RWPE1 (cell line): ENCODE measurements at places on chromosomes 7 and 10.

- DNase-seq: no peak
Measured at GRCh38 chr7:37532636-37533035, 84.0 kb upstream of the ELMO1 start.

DNA sequence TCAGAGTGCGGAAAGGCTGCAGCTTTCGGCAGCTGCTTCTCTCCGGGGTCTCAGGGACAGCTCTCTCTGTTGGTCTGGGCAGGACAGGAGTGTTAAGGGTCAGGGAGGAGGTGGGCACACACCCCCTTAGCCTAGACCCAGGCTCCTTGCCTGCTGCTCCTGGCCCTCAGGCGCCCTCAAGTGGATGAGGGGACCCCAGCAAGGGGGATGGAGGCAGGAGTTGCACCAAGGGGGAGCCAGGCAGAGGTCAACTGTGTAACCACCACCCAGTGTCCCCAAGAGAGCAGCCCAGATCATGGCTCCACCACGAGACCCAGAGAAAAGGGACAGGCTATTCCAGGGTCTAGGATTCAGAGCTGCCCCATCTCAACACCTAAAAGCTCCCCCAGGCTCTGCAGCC is 26.9 kb downstream of the SPOCK2 start:
- DNase-seq: no peak

DNA sequence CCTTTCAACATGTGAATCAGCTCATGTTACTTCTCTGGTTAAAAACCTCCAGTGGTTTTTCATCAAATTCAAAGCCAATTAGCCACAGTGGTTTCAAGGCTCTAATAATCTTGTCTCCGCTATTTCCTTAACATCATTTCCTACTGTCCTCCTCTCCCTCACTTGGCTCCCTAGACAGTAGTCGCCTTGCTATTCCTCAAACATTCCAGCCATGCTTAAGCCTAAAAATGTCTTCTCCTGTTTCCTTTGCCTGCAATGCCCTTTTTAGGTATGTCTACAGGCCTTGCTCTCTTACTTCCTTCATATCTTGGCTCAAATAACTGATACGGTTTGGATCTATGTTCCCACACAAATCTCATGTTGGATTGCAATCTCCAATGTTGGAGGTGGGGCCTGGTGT is 779.4 kb upstream of the LRRN3 start:
- DNase-seq: no peak

- no peak for DNase-seq
Measured at GRCh38 chr7:2567679-2568278, 9.0 kb downstream of the IQCE start.

DNA sequence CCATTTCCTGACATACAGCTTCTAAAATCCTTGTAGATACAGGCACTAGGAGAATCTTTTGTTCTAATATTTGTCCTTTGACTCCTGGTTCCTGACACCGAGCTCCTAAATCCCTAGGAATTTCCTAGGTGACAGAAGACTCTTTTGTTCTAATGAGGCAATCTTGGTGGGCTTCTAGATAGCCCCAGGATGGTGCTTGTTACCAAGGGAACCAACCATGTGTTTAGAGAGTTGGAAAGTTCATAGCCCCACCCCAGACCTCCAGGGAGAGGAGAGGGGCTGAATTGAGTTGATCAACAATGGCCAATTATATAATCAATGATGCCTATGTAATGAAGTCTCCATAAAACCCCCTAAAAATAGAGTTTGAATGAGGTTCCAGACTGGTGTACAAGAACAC is 145.1 kb downstream of the JMJD1C start:
- no peak for DNase-seq

GRCh38 chr7:2948749-2949148 is 94.9 kb downstream of the CARD11 start:
- no peak for DNase-seq

GRCh38 chr10:129156406-129156805 is 310.6 kb upstream of the MGMT start:
- no peak for DNase-seq

DNA sequence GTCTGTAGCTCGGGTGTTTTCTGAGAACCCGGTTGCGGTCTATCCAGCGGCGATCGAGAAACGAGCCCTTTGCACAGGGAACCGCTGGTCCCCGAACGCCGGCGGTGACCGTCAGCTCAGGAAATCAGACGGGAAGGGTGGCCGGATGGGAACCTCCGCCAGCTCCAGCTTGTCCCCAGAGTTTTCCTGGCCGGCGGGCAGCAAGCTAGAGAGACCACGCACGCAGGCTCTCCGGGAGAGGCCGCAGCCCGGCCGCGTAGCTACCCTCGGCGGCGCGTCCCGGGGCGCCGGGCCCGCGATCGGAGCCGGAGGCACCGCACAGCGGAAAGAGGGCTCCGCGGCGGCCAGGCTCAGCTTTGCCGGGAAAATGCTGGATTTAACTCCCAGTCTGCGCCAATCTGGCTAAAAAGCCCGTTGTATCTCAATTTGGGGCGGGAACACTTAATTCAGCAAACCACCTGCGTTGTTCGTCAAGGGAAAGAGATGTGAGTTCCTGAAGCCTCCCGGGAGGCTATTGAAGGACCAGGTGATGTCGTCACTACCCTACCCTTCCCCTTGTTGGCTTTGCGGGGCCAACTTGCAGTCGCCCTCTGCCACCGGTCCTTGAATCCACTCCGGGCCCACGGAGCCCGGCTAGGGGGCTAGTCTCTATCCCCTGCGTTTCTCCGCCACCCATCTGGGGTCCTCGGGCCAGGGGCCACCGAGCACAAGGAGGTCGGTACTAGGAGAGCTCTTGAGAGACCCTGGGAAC is 859 bp upstream of the CH25H start:
- peak; percentile 42 for DNase-seq

- DNase-seq: no peak
Measured at GRCh38 chr10:26743091-26743490, 45.6 kb downstream of the PDSS1 start.

- DNase-seq: no peak
Measured at GRCh38 chr7:155568842-155569494, 22.6 kb upstream of the CNPY1 start.

DNA sequence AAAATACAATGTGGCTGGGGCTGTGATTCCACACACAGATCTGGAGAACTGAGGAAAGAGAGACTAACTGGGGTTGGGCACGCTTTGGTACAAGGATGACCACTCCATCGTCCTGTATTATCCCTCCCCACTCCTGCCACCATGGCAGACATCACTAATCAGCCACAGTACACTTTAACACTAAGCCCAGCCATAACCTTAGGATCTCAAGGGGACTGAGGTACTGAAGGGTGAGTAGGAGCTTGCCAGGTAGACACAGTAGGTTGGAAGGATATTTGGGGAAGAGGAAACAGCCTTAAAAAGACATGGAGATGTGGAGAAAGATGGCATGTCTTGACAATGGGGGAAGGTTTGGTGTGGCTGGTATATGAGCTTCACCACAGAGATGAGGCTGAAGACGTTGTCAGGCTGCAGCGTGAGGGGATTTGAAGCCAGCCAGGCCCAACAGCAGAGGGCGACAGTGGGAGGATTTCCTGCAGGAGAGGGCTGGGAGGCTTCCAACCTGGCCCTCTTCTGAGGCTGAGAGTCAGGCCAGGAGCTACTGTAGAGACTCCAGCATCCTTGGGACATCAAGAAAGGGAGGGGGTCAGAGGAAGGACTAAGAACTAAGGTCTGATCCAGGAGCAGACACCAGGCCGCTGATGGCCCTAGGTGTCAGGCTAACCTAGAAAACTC is 58.6 kb upstream of the COL13A1 start:
- DNase-seq: no peak

DNA sequence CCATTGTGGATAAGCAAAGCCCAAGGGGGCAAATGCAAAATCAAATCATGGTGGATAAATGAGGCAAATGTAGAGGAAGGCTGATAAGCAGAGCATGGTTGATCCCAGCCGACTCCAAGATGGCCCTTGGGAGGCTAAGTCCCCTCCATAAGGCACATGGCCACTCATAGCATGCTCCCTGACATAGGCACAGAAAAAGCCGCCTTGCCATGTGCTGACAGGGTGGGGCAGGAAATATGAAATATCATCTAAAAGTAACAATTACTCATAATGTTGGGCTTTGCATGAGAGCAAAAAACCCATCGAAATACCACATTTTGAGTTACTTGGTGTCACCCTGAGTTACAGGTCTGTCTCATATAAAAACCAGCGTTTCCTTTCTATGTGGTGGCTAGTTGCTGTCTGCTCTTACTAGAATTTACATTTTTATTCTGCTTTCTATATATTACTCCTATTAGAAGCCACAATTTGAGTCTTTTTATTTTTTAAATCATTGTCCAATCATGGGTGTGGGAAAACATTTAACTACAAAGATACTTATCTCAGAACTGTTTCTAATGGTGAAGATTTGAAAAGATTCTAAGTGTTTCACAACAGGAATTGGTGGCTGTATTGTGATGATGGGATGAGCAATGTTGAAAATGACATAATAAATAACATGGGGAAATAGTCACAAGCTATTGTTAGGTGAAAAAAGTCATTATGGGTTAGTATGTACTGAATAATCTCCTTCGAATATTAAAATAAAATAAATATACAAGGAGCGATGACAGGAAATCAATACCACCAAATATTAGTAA is 102.7 kb downstream of the CUBN start:
- DNase-seq: peak; percentile 14

GRCh38 chr7:106952658-106953231 is 87.7 kb downstream of the PIK3CG start:
- no peak for DNase-seq

- no peak for DNase-seq
Measured at GRCh38 chr10:93319896-93320295, 162.2 kb downstream of the MYOF start.

DNA sequence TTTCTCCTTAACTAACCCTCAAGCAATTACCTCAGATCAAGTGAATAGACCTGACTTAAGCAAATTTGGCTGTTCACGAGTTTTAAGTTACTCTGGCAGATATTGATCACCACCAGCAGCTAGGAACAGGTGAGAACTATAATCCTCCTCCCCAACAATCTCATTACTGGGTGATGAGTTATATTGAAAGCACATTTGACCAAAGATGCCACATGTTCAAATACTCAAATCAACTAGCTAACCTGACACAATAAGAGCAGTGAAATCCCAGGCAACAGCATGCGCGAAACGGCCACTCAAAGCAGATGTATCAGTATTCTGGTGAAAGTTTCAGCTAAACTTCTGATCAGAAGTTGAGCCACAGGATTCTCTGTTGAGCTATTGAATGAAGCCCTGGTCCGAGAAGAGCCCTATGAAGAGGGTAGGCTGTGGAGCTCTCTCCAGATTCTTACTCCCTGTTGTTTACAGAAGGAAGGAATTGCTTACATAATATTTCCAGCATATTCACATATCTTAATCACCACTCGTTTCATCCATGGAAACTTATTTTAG is 52.6 kb downstream of the CAV1 start:
- DNase-seq: no peak

DNA sequence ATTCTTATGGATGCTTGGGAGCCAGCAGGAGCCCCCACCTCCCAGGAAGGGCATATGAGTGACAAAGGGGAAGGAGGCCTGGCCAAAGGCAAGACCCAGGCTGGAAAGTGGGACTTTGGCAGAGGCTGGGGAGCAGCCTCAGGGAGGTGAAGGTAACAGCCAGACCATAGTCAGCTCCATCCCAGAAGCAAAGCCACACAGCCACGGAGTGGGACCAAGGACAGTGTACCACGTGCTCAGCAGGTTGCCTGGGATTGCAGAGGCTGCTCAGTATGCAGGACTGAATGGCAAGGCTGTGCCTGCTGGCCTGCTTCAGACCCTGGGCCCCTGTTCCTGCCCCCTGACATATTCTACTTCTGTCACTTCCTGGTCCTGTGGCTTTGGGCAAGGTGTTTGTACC is 17.6 kb upstream of the GPR26 start:
- no peak for DNase-seq

- DNase-seq: peak; percentile 59
Measured at GRCh38 chr7:144407266-144407931, 3.9 kb upstream of the NOBOX start.

- no peak for DNase-seq
Measured at GRCh38 chr10:14047431-14047830, 283.3 kb downstream of the FRMD4A start.

DNA sequence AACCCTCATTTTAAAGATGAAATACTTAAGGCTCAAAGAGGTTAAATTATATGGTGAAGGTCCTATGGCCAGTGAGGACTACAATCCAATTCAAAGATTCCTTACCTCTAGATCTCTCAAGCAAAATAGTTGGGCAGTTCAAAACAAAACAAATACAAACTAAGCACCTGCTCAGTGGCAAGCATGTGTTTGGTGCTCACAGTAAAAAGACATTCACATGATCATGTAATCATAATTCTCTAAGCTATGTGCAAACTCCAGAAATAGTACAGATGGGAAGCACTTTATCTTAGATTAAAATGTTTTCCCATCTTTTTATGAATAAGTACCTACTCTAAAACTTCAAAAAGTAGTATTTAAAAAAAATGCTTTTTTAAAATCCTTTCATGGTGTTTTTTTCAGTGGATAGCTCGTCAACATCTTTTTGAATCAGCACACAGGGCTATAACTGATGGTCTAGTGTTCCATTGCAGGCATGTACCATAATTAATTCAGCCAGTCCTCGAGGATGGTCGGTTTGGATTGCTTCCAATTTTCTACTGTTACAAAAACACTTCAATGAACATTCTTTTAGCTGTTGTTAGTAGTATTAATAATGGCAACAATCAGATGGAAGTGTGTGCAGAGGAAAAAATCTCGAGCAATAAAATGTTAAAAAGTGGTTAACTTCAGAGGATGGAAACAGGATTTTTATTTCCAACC is 58.4 kb downstream of the CHCHD3 start:
- DNase-seq: no peak

- no peak for DNase-seq
Measured at GRCh38 chr7:54940748-54941147, 78.1 kb upstream of the EGFR start.

GRCh38 chr10:43322769-43323168 is 48.7 kb upstream of the FXYD4 start:
- peak; percentile 90 for DNase-seq

- DNase-seq: no peak
Measured at GRCh38 chr10:44925224-44925623, 14.1 kb downstream of the TMEM72 start.

- peak; percentile 13 for DNase-seq
Measured at GRCh38 chr7:95718577-95719410, 53.6 kb upstream of the DYNC1I1 start.

GRCh38 chr10:49093922-49094321 is 21.4 kb downstream of the VSTM4 start:
- no peak for DNase-seq

- DNase-seq: no peak
Measured at GRCh38 chr10:29157321-29157720, 131.5 kb upstream of the LYZL1 start.

GRCh38 chr7:155837126-155837479 is 24.8 kb upstream of the SHH start:
- no peak for DNase-seq

GRCh38 chr7:80078159-80078731 is 56.4 kb upstream of the GNAI1 start:
- DNase-seq: peak; percentile 23

GRCh38 chr10:101829561-101830315 is 11.5 kb upstream of the OGA start:
- peak; percentile 78 for DNase-seq

GRCh38 chr7:5631152-5631551 is 150.3 kb downstream of the RNF216 start:
- DNase-seq: no peak

- DNase-seq: no peak
Measured at GRCh38 chr10:43151371-43151770, 13.1 kb downstream of the CSGALNACT2 start.
